ENCODE measurements at places on chromosomes 7 and 10.
A peak's percentile ranks its signal among the peaks of the same experiment; 100 is the strongest.

- DNase-seq, result no peak
These were observed 66.9 kb downstream of the BAMBI start for GRCh38 chr10:28744069-28744768.

DNA sequence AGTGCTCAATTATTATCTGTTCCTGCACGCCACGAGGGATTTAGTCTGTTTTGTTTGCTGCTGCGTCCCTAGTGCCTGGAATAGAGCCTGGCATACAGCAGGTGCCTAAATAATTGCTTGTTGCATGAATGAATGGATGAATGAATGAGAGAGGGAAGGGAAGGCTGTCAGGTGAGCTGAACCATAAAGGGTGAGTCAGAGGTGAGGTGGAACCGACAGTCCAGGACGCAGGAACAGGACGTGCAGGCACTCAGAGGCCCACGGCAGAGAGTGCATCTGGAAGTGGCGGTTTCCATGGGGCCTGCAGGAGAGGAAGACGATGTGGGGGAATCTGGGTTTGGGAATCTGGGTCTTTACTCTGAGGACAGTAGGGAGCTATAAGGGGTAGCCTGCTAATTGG is 17.7 kb upstream of the PPIF start:
- DNase-seq, result no peak

GRCh38 chr10:62583876-62584615 is 209.9 kb downstream of the ZNF365 start:
- DNase-seq, result no peak

DNA sequence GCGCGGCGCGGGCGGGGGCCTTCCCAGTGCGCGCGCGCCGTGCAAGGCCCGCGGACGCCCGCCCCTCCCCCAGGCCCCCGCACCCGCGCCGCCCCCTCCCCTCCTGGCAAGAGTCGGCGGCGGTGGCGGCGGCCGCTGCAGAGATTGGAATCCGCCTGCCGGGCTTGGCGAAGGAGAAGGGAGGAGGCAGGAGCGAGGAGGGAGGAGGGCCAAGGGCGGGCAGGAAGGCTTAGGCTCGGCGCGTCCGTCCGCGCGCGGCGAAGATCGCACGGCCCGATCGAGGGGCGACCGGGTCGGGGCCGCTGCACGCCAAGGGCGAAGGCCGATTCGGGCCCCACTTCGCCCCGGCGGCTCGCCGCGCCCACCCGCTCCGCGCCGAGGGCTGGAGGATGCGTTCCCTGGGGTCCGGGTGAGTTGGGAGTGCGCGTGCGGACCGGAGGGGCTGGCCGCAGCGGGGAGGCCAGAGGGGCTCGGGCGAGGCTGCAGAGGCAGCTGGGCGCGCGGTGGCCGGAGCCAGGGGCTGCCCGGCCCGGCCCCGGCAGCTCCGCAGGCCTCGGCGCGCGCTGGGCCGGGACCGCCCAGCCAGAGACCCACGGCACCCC is at the start of gene BMPR1A:
Gene BMPR1A (plus strand): TSS at position 109 of the 602 bp plus-strand sequence. CDS start 119,400 bp downstream, outside the sequence.
- DNase-seq, result no peak

DNA sequence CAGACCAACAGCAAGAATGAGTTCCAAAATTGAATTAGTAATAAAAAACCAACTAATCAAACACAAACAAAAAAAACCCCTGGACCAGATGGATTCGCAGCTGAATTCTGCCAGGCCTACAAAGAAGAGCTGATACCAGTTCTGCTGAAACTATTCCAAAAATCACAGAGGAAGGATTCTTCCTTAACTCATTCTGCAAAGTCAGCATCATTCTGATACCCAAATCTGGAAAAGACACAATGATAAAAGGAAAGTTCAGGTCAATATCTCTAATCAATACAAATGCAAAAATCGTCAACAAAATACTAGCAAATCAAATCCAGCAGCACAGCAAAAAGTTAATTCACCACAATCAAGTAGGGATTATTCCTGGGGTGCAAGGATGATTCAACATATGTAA is 6.1 kb upstream of the ABCA13 start:
- no peak for DNase-seq

DNA sequence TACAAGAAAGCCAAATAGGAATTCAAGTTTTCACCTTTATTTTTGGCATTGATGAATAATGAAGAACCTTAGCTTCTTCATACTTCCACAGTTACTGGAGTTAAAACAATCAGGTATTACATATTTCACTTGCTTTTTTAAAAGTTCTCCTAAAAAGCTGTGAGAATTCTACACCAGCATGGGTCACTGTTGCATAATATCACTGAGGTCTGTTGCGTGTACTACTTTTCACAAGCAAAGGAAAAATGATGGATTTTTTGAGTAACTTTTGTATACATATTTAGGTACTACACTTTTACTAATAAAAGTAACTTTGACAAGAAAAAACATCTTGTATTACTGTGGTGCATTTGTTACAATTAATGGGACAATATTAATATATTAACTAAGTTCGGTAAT is 15.2 kb downstream of the FAM24B start:
- no peak for DNase-seq

GRCh38 chr7:71465741-71466189 is 333.8 kb downstream of the GALNT17 start:
- no peak for DNase-seq

- DNase-seq, result no peak
These were observed 91.1 kb upstream of the ARHGAP21 start for GRCh38 chr10:24814568-24815313.

DNA sequence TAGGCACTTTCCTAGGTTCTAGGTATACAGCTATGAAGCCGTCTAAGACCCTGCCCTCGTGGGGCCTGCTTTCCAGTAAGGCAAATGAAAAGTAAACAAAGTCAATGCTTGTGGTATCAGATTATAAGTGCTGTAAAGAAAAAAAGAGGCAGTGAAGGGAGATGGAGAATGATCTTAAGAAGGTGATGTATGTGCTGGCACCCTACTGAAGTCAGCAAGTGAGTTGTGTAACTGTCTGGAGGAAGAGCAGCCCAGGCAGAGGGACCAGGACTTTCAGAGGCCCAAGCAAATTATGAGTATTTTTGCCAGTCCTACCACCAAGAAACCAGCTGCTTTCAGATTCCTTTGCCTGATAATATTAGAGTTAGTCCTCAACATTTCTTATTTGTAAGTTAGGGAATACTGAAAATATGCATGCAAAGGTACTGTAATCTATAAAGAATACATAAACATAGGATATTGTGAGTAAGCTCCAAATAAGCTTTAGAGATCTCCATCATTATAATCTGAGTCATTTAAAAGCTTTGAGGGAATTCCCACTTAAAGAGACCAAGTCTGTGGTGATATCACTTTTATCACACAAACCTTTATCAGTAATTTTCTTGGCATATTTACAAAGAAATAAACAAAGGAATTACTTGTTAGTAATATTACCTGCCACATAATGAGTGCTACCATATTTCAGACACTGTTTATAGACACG is 329.2 kb upstream of the LRGUK start:
- DNase-seq, result no peak

GRCh38 chr7:21172800-21173199 is 255.1 kb upstream of the SP4 start:
- no peak for DNase-seq

- no peak for DNase-seq
These were observed 27.8 kb upstream of the MRPS33 start for GRCh38 chr7:141042222-141043193.

GRCh38 chr7:8295638-8296361 is 33.8 kb upstream of the ICA1 start:
- no peak for DNase-seq

- DNase-seq, result no peak
These were observed 14.5 kb downstream of the FAM24B start for GRCh38 chr10:122864901-122865300.

DNA sequence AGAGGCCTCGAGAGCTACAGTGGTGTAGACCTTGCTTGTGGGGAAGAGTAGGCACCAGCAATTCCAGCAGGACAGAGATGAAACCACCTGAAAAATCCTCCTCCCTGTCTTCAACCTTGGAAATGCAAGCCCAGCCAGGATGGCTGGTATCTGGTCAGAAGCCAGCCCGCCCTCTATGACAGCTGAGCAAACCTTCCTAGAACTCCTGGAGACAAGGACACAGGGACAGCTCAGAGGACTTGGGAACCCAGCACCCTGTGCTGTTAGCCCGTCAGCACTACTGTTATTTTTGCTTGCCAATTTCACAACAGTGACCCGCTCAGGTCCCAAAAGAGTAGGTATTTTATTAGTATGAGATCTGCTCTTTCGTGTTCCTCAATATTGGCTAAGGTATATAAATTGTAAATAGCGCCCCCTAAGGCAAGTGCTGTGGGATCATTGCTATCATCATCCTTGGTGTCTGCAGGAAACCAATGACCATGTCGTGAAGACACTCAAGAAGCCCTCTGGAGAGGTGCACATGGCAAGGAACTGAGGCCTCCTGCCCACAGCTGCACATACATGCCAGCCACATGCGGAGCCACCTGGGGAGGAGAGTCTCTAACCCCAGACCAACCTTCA is 156.5 kb upstream of the CHST15 start:
- no peak for DNase-seq

GRCh38 chr7:118252087-118252486 is 27.6 kb downstream of the ANKRD7 start:
- DNase-seq, result no peak

DNA sequence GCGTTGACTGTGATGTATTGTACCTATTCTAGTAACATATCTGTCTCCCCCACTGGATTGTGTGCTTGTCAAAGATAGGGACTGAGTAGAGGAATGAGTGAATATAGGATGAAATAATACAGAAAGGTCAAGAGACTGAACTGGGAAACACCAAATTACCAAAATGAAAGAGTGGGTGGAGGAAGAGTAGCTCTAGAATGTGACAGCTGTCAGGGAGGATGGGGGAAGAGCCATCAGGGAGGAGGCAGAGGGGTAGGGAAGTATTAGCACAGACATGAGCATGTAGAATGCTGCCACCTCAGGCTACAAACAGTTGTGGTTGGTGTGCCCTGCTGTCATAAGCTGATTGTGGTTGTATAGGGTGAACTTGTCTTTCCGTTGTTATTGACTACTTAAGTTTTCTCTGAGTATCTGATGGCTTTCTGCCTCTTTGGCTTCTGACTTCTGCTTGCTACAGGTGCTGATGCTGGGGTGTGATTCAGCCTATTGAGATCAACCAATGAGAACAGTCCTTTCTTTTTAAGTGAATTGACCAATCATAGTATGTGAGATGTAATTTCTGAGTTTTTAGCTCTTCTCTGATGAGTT is 5.6 kb downstream of the CCSER2 start:
- DNase-seq, result peak; percentile 43

DNA sequence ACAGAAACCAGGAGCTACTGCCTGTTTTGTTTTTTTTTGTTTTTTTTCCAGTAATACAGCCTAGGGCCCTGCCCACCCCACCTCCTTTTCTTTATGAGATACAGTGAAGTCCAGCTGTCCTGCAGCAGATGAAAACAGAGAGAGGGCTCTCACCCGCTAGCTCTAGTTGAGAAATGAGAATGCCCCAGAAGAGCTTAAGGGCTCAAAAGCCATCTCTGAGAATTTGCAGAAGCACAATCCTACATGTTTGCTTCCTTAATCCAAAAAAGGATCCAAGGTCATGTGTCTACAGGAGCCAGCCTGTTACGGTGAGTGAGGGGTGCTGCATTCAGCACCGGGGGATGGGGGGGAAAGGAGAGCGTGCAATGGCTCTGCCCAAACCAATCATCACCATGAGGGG is 122.7 kb downstream of the KCNMA1 start:
- DNase-seq, result no peak

GRCh38 chr7:104946338-104946737 is 67.7 kb upstream of the KMT2E start:
- no peak for DNase-seq

DNA sequence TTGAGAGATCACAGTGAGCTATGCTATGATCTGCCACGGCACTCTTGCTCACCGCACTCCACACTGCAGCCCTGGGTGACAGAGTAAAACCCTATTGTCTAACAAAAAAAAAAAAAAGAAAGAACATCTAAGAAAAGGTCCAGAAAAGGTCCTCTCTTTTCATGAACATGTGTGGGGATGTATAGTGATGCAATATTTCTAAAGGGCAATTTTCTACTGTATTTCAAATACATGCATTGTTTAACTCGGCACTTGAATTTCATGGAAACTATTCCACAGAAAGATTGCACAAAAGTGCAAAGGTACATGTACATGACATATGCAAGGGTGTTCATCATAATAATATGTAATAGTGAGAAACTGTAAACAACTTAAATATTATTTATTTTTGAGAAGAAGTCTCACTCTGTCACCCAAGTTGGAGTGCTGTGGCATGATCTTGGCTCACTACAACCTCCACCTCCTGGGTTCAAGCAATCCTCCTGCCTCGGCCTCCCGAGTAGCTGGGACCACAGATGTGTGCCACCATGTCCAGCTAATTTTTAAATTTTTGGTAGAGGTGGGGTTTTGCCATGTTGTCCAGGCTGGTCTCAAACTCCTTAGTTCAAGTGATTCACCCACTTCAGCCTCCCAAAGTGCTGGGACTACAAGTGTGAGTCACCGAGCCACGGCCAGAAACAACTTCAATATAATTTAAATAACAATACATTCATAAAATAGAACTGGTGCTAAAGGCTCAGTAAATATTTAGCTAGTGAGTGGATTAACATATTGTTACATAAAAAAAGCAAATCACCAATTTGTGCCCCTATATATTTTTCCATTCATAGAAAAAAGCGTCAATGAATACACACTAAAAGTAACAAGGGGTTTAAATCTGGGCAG is 1.3 kb upstream of the PPRC1 start:
- no peak for DNase-seq

- DNase-seq, result no peak
These were observed 61.9 kb downstream of the PARD3 start for GRCh38 chr10:34753014-34753757.

- DNase-seq, result no peak
These were observed 72.3 kb downstream of the CCDC71L start for GRCh38 chr7:106588422-106589197.

- no peak for DNase-seq
These were observed 10.1 kb downstream of the PSTK start for GRCh38 chr10:122990278-122990677.

GRCh38 chr7:52249741-52250140 is 785.7 kb upstream of the POM121L12 start:
- DNase-seq, result no peak

- DNase-seq, result peak; percentile 4
These were observed 514 bp downstream of the RNF216 start for GRCh38 chr7:5780801-5781496.

DNA sequence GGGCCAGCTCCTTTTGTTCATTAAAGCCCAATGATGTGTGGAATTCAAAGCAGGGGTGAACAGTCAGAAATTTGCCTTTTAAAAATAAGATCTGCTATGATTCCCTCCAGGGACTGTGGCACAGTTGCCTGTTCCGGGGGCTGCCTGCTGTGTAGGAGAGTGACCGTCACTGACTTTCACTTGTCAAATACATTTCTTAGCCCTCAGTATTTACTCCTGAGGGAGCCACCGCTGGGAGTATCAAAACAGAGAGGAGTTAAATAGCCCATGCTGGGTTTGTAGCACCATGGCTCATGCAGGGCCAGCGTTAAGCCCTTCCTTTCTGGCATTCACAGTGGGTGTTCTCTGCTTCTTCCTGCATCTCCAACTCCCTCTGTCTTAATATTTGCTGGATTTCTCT is 897.8 kb downstream of the SORCS3 start:
- no peak for DNase-seq

- no peak for DNase-seq
These were observed 771.4 kb downstream of the LRMDA start for GRCh38 chr10:76202777-76203176.

- no peak for DNase-seq
These were observed 97.9 kb downstream of the TSPAN12 start for GRCh38 chr7:120760050-120760449.

All from stimulated activated CD8-positive, alpha-beta memory T cell treated with anti-CD3 and anti-CD28 coated beads, Interleukin-2, amount 100 ng/mL, for 1 hour (primary cell).